ENCODE measurements at places on chromosomes 1 and 21. TPM values are rescaled to one million over a fixed set of nuclear protein-coding genes. Genes with fewer than 3 reads are reported as not detected.

DNA sequence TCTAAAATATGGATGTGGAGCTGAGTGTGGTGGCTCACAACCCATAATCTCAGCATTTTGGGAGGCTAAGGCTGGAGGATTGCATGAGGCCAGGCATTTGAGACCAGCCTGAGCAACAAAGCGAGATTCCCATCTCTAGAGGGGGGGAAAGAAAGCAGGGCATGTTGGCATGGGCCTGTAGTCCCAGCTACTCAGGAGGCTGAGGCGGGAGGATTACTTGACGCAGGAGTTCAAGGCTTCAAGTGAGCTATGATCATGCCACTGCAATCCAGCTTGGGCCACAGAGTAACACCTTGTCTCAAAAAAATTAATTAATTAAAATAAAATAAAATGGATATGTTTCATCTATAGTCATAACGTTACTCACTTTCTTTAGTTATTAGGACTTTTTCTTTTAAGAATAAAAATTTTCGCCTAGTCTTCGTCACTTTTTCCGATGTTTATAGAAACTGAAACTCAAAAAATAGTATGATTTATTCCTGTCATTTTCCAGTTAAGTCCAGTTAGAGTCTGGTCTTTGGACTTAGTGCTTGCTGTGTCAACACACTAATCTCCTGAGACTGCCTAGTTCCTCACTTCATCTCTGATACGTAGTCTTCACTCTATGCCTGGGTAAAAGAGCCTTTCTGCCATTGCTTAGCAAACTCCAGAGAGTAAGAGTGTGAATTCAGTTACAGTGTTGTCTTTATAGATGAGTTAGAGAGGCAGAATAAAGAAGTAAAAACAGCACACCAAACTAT lies 28.0 kb downstream of the IARS2 start:
- no peak for DNase-seq

- no peak for DNase-seq
Measured at GRCh38 chr1:71587961-71588360, 507.1 kb upstream of the ZRANB2 start.

- DNase-seq = no peak
Measured at GRCh38 chr1:3192825-3193224, 123.8 kb downstream of the PRDM16 start.

DNA sequence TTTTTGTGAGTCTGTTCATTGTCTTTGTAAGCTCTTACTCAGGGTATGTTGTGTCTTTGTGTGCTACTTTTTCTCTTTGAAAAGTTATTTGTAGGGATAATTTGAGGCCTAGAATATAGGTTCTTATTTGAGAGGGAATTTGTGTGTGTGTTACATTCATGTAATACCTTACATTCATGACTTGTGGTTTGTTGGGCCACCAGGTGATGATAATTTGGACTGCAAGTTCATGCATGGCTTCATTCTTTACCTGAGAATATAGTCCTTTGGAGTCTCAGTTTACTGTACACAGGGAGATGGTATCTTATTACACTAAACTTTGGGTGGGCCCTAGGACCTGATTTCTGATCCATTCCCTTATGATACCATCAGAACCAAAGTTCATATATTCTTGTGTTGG lies 51.8 kb upstream of the FASLG start:
- DNase-seq = no peak

DNA sequence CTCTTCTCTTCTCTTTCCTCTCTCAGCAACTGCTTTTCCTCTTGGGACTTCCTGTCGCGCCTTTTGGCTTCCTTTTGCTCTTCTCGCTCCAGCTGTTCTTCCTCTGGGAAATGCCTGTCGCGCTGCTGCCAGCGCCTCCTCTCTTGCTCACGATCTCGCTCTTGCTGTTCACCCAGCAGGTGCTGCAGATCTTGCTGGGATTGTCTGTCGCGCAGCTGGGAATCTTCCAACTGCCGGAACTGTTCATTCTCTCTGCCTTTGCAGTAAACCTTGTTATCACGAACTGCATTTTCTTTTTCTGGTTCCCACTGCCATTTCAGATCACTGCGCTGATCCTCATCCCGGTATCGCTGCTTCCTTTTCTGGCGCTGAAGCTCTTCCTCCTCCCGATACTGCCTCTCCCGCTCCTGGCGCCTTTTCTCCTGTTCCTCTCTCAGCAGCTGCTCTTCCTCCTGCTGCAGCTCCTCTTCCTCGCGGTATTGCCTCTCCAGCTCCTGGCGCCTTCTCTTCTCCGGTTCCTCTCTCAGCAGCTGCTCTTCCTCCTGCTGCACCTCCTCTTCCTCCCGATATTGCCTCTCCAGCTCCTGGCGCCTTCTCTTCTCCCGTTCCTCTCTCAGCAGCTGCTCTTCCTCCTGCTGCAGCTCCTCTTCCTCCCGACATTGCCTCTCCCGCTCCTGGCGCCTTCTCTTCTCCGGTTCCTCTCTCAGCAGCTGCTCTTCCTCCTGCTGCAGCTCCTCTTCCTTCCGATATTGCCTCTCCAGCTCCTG lies 5.8 kb downstream of the TCHH start:
- no peak for DNase-seq

- no peak for DNase-seq
Measured at GRCh38 chr1:246291127-246291526, 216.0 kb downstream of the SMYD3 start.

DNA sequence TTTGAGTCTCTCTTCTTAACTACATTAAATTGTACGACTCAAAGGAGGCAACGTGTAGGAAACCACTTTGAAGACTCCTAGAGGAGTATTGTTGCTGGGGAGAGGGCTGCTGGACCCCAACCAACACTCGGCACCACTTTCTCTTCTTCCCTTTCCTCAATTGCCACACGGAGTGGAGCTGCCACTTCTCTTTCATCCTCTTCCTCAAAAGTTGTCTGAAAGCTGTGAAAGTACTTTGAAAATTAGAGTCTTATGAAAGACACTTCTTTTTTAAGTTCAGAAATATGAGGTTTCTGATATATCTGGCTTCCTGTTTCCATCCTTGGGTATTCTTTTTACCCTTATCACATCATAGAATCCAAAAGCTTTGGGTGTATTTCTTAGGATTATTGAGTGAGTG lies 59.5 kb downstream of the MRPS6 start:
- DNase-seq = no peak

DNA sequence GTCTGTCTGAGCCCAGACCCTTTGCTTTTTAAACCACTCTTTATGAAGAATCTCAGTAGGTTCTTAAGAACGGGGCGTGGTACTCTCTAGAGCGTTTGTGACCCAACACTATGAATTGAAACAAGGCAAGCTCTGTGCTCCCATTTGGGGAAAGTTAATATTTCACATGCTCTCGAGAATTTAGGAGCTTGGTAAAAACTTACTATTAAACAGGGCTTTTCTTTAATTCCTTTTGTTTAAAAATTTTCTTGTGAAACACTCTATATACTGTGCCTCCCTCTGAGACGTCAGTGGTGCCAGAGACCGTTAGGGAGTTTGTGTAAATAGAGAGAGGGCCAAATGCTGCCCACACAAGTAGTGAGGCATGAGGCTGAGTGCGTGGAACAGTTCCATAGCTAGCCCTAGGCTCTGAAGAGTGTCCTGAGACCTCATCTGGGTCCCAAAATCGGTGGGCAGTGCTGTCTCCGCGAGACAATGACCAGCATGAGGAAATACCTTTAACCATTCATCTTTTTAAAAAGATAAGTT lies 144.7 kb downstream of the ROR1 start:
- no peak for DNase-seq

DNA sequence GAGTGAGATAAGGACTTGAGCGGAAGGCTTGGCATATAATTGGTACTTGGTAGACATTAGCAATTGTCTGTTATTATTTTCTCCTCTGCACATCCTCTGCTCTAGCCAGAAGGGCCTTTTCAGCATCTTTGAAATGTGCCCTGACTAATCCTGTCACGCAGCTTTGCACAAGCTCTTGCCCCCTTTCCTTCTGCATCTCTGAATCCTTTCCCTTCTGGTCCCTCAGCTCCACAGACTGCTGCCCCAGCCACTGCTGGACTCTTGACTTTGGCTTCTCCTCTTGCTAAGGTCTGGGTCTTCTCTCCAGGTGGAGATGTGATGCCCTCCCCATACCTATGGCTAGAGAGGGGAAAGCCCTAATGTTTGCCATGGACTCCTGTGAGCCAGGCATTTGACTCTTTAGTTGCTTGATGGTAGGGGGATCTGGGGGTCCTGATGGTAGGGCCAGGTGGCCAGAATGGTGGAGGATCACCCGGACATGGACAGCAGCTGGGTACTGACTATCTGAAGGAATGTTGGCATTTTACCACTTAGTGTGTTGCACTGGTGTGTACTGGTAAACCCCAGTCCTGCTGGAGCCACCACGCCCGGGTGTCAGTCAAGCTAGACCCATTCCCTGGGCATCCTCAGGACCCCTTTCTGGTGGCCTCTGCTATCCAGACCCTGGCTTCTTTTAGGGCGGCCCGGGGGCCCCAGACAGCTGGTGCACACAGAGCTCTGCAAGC lies 4.4 kb downstream of the HPCA start:
- DNase-seq = peak; percentile 51

DNA sequence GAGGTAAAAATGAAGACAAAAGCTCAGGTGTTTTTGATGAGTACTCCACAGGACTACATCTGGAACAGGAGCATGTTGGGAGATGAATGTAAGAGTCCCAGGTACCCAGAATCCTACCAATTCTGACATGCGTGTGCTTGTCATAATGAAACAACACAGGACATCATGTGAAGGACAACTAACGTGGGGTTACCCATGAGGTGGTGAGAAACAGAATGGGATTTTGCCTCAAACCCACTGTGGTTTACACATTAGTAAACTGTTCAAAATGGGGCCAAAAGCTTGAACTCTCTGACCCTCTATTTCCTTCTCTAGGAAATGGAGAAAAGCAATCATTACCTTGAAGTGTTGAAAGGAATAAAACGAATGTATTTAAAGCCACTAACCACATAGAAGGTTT lies 266.2 kb downstream of the RGS7 start:
- no peak for DNase-seq

DNA sequence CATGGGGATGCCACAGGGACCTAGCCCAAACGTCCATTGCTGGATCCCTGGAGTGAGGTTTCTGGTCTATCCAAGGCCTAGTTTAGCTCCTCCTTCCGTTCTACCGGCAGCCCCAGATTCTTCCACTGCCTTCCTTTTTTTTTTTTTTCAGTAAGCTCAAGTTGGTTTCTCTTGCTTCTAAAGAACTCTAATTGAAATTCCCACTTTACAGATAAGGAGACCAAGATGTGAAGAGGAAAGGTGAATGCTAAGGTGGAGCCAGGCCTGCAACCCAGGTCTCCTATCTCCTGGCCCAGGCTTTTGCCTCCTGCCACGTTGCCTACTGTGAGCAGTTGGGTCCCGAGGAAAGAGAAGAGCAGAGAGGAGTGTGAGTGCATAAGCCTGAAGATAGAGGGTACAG lies 31.5 kb upstream of the CLIC4 start:
- DNase-seq = no peak

DNA sequence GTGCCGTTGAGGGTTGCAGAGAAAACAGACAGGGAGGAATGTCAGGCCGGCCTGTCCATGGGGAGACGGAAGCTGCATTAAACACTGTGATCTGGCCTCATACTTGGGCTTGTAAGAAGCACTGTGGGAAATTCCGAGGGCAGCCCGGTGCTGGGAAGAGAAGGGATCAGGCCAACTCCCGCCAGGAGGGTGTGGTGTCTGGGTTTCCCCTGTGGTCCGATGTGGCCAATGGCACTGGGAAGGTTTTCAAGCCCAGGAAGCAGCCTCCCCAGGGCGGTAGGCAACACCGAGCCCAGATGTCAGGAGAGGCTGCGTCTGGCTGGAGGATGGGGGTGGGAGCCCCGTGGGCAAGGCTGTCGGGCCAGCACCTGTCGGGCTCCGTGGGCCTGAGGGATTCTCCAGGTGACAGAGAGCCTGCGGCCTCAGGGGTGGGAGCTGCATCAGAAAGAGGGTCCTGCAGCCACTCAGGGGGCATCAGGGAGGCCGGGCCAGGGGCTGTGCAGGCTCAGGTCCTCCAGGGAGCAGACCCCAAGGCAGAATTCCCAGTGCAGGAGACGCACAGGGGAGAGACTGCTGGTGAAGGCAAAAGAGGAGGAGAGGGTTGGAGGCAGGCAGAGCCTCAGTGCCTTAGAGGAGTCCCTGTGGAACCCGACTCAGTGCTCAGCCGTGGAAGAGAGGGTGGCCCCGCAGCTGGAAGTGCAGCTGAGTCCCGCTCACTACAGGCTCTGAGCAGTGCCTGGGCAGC lies 8.4 kb downstream of the UBASH3A start:
- peak; percentile 76 for DNase-seq

DNA sequence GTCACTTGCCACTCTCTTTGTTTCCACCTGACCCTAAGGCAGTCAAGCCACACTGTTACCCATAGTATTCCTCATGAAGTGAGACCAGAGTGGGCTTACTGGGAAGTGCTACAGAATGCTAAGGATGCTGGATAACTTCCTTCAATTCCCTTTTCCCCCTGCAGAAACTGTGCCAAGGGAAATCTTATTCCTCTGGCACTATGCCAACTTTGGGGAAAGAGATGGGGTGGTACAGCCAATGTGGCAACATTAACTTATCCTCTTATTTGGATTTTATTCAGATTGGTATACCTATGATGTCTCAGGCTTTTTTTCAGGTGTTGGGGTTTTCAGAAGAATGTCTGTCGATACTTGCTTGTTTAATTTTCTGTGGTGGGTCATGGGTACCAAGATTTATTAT lies 599.4 kb upstream of the PBX1 start:
- no peak for DNase-seq

DNA sequence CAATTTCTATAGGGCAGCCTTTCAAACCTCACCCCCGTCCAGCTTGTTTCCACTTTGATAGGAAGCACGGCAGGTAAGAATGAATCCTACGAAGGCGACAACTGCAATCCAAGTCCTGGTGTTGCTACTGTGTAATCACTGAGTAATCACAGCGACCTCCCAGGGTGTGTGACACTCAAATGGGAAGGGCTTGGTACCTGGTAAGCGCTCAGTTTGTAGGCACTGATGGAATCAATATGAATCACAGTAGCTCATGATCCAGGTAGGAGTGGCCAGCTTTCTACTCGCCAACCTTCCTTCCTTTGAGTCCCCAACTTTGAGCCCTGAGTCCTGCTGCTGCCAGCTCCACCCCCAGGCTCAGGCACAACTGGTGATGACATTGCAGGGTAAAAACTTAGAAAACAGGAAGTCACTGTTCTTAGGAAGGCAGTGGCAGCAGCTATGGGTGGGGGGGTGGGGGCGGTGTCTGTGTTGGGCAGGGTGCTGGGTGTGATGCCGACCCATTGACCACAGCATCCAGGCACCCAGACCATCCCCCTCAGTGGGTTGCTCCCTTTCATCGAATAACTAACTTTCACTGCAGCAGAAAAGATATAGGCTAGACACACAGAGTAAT lies 70.7 kb downstream of the CD247 start:
- DNase-seq = no peak

- no peak for DNase-seq
Measured at GRCh38 chr1:151514366-151514765, 3.2 kb downstream of the CGN start.

TMEM50A gene
- total RNA-seq = 97.7 TPM

EPHA2 gene
- 26.1 TPM for total RNA-seq

OR2T34 gene
- total RNA-seq = not detected

GPR25 gene
- total RNA-seq = not detected

KIF26B gene
- 1.1 TPM for total RNA-seq

HAPLN2 gene
- 0.43 TPM for total RNA-seq

All from cardiac septum (tissue), 1 donor.